ENCODE measurements at places on chromosomes 2 and 18.

DNA sequence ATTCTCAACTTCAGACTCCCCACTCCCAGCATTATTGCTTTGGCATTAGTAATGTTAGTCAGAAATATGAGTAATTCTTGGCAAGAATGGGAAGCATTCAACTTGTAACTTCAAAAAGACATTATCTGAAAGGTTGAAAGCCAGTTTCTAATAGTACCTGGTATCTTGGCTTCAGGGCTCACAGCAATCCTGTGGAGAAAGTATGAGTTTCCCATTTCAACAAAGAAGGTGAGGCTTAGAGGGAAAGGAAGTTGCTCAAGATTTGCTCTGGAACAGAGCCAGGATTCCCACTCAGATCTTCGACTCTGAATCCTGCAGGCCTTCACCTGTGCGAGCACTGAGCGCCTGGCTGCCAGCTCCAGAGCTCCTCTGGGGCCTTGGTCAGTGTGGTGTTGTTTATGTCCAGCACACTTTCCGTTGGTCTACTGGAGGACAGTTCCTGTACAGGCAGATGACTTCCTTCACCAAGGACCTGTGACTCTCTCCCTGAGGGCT lies 136.1 kb downstream of the MCFD2 start:
- no peak for DNase-seq

DNA sequence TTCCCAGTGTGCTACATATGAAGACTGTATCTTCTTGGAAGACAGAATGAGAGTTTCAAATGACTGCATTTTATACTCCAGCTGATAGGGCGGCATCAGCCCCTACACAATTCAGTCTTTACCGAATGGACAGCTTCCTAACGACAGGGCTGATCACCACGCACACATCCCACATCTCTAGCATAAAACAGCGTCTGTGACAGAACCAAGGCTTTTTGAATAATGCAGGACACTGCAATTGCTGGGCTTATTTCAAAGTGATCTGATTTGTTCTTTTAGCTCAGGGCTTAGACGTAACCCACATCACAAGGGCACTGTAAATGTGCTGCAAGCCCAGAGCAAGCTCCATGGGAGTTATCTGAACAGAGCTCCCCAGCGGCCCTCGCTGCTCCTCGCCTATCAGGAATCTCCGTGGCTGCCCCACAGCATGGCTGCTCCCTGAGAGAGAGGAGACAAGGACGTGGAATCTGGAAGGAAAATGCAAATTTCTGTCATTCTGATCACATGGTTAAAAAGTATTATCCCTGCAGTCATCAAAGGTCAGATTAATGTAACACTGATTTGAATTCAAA lies 158.5 kb upstream of the ALKAL2 start:
- DNase-seq = no peak

GRCh38 chr2:120253021-120253882 lies 600 bp downstream of the RALB start:
- DNase-seq = no peak

GRCh38 chr2:229410946-229411345 lies 139.9 kb upstream of the PID1 start:
- DNase-seq = no peak

DNA sequence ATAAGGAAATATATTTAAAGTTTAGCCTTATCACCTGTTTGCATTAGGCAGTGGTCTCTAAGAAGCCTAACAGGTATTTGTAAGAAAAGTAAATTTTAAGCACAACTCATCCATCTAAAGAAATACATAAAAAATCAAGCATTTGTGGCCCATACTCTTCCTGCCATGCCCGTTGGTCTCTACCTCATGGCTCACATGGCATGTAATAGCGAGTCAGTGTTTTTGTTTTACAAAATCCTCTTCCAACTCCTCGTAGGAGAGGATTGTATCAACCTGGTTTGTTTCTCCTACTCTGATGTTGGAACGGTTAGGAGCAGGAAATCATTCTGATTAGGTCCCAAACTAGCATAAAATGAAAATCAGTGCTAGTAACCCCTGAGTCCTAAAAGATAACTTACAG lies 91.8 kb downstream of the FMNL2 start:
- DNase-seq = no peak

GRCh38 chr2:40406485-40407289 lies 45.2 kb downstream of the SLC8A1 start:
- no peak for DNase-seq

- no peak for DNase-seq
Measured at GRCh38 chr2:18482666-18483065, 77.8 kb downstream of the RDH14 start.

GRCh38 chr2:202142540-202142939 lies 69.5 kb downstream of the KIAA2012 start:
- DNase-seq = no peak

- no peak for DNase-seq
Measured at GRCh38 chr2:219547621-219548020, 3.8 kb downstream of the TMEM198 start.

GRCh38 chr2:40512256-40512655 lies 60.4 kb upstream of the SLC8A1 start:
- DNase-seq = no peak

DNA sequence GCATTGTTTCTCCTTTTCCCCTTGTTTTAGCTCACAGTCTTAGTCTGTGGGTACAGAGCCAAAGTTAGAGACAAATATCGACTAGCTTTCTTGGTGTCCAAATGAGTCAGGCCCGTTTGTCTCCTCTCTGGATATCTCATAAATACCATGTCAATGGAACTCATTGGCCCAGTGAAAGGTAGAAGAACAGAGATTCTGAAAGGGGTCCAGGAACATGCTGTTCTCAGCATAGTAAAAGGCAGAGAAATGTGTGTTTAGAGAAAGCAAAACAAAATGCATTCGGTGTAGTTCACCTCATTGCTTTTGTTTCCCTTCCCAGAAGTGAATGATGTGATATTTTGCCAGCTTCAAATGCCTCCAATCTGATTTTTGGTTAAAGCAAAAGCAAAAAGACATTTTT lies 238.6 kb upstream of the SLC8A1 start:
- no peak for DNase-seq

DNA sequence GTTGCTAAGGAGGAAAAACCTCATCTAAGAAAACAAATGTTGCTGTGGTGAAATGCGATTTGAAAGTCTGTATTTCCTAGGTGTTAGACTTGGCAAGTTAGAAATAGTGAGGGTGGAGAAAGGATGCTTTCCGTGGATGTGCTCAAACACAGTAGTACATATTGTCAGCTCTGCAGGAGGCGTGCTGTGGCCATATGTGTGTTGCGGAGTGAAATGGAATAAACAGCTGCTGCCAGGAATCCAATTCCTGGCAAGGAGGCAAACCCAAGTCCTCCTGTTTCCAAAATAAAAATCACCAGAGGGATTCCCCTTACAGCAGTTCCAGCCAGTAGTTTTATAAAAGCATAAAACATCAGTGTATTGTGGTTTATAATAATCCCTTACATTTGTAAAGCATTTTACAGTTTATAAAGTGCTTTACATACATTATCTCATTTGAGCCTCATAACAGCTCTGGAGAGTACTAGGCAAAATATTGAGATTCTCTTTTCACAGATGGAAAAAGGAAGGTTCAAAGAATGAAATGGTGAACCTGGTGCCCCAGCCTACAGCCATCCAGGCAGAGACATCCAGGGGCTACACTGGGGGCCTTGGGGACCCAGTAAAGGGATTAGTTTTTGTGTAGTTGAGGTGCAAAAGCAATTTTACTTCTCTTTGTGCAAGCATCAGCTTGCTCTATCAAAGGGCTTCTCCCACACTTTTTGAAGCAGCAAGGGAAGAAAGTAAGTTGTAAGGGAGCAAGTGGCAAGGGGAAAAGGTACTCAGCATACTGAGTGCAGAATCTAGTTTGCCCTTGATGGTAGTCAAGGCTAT lies 206.0 kb downstream of the AGPS start:
- no peak for DNase-seq

- DNase-seq = no peak
Measured at GRCh38 chr18:23943903-23944624, 70.5 kb upstream of the TTC39C start.

DNA sequence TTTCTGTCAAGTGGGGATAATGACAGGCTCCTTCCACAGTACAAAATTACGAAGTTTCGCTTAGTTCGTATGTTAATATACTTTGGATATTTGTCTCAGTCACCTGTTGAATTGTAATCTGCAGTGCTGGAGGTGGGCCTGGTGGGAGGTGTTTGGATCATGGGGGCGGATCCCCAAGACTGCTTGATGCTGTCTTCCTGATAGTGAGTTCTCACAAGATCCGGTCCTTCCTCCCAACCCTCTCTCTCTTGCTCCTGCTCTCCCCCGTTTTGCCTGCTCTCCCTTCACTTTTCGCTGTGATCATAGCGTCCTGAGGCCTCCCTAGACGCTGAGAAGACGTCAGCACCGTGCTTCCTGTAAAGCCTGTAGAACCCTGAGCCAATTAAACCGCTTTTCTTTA lies 97.1 kb upstream of the EPB41L3 start:
- no peak for DNase-seq

GRCh38 chr2:189512879-189513278 lies 67.7 kb downstream of the SLC40A1 start:
- DNase-seq = no peak

DNA sequence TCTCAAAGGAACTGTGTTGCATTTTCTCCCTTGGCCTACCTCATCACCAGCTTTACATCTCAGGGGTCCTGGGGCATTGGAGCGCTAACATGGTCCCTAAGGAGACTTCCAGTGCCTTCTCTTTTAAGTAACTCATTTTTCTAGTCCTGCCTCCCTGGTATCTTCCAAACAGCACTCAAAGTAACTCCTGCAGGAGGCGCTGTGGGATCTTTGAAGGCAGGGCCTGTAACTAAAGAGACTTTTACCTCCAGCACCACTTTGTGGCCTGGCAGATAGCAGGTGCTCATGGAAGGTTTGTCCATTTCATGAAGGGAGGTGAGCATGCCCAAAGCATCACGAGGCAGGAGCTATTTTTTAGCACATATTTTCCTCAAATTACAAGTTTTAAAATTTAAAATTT lies 411.0 kb upstream of the GYPC start:
- DNase-seq = no peak

DNA sequence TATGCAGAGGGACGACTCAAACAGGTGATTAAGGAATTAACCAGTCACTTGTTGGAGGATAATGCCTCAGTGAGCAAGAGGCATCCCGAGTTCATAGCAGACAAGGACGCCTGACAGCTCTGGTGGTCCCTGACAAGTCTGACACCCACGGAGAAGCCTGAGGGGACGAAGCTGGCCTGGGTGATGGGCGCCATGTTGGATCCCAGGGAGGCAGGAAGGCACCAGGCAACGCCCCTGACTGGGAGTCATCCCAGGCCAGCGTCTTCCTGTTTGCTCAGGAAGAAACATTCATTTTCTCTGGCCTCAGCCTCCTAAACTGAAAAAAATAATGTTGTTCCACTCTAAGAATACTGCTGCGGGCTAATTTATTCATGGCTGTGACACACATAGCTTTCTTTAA lies 92.1 kb upstream of the ATP8B1 start:
- no peak for DNase-seq

DNA sequence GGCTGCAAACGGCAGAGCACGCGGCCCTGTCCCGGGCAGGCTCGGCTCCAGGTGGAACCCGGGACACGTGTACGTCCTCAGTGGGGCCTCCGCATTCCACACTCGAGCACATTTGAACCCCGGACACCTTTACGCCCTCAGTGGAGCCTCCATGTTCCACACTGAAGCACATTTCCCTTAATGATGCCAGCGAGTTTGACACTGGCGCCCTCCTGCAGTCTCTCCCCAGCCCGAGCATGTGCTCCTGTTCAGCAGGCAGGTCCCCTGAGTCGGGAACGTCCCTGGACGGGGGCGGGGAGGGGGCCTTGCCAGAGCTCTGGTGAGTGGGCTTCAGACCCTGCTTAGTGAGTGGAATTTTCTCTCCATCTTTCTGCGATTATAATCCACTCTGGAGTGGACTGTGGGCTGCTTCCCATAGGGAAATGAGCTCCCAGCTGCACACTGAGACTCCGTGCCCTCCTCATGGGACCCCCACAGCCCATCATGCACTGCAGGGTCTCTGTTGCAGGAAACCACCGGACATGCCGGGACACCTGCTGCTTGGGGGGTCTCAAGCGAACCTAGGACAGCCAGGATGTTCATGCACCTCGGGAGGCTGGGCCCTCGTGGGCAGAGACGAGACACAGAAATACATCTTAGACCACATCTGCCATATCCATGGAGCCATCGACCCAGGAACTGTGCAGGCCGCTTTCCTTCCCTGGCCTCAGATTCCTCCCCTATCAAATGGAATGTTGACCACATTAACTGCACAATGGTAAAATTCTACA lies 70.3 kb upstream of the SNTG2 start:
- DNase-seq = no peak

GRCh38 chr2:183532514-183532913 lies 408.3 kb downstream of the NUP35 start:
- DNase-seq = no peak

DNA sequence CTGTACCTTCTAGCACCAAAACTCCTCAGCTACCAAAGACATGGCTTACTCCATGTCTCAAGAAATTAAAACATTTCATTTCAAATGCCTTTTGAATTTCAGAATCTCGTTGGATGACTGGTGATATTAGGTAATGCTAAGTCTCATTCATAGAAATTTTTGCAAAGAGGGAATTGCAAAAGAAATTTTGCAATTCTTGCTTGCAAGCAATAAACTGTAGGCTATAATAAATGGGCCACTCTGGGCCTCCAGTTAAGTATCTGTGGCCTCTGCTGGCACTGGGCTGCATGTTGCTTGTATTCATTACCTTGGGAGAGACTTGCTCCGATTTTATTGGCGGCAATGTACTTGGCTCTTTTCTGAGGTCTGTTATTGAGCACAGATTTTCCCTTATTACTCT lies 2.8 kb upstream of the LCLAT1 start:
- DNase-seq = no peak

- DNase-seq = no peak
Measured at GRCh38 chr2:219631406-219631891, 4.0 kb downstream of the SLC4A3 start.
